ENCODE measurements at places on chromosomes 11 and 22.

DNA sequence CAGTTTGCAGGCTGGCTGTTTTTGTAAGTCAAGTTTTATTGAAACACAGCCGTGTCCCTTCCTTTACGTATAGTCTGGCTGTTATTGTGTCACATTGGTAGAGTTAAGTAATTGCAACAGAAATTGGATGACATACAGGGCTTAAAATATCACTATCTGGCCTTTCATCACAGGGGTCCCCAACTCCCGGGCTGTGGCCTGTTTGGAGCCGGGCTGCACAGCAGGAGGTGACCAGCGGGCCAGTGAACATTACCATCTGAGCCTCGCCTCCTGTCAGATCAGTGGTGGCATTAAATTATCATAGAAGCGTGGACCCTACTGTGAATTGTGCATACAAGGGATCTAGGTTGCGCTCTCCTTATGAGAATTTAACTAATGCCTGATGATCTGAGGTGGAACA, 31.7 kb downstream of the EXT2 start:
- DNase-seq = no peak

GRCh38 chr11:116169776-116170175, 603.0 kb downstream of the BUD13 start:
- DNase-seq = no peak

DNA sequence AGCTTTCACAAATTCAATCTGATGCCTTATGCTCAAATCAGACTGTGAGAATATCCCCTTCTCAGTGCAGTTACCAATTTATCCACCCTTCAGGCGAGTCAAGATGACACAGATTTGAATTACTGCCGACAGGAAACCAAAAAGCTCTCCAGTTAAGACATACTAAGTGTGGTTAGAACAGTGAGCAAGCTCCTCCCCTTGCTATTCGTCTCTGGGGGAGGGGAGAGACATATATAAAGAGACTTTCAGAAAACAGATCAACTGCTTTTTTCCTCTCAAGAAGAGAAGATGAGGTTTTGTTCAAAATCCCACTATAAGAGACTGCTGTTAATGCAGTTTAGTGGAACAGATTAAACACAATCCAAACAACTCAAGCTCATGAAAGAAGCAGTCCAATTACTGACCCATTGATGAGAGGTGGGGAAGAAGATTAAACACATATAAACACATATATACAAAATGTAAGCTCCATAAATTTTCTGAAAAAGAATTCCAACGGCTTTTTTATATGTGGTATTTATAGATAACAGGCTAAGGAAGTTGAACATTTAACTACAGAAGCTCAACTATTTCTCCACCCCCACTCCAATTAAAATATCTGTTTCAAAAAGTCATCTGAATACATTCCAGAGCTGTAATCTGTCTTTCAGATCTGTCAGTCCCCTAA, 102.7 kb downstream of the MRTFA start:
- DNase-seq = no peak

GRCh38 chr22:37234736-37235711, 9.0 kb downstream of the RAC2 start:
- no peak for DNase-seq

- DNase-seq = no peak
Measured at GRCh38 chr11:773425-773824, 3.9 kb downstream of the GATD1 start.

DNA sequence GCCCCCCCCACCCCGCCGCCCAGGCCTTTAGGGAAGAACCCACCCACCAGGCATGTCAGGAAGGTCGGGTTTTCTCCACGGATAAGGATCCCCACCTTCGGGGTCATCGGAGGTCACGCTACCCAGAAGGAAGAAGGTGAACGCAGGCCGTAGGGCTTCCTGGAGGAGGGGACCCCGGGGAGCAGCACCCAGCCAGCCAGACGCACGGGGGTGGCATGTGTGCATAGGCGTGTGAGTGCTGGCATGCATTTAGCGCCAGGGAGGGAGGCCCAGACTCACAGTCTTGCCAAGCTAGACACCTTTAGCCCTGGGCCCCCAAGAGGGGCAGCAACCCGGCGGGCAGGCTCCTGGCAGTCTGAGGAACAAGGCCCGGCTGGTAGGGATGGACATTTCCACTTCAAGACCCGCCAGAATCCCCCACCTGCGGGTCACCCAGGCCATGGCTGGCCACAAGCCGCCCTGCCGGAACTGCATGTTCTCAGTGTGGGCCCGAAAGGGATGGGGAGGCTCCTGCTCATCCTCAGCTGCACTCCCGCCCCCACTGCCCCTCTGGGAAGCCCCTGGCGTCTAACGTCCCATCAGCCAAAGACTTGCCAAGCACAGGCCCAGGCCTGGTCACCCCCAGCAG, 16.7 kb upstream of the PIM3 start:
- no peak for DNase-seq

GRCh38 chr11:10762913-10763421, 11.9 kb downstream of the CTR9 start:
- no peak for DNase-seq

GRCh38 chr11:93542811-93543229, 371 bp downstream of the SMCO4 start:
- no peak for DNase-seq

DNA sequence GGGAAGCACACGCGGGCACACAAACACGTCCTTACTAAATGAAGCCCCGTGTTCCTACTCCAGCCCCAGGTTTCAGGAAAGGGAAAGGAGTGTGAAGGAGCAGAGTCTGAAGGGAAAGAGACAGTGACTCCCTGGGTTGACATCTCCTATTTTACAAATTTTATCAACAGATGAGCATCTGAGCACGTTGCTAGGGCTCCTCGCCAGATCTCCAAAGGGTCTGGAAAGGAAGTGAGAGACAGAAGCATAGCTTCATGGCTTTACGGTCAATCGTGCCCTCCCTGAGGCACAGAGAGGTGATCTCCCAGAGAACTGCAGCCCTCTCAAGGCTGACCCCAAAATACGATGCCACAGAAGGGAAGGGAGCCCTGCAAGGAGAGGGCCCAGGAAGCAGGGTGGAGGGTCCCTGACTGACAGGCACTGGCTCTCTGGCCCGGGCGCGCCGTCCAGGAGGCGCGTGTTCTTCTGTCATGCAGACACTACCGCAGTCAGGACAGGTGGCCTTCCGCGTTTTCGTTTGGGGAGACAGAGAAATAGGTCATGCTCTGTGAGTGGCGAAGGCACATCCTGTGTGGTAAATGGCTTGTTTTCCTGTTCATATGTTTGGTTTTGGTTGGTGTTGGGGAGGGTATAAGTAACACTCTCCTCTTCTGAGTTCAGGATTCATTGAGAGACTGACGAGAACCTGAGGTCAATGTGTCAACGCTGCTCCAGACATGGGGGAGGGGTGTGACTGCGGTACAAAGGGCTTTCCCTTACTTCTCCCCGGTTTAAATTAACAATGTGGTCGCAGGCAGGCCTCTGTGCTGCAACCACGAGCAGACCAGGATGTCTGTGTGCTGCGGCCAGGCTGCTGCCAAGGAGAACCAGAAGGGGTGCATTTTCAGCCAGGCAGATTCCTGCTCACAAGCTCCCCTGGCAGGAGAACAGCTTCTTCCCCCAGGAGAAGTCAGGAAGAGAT, 813.3 kb downstream of the OPCML start:
- no peak for DNase-seq

DNA sequence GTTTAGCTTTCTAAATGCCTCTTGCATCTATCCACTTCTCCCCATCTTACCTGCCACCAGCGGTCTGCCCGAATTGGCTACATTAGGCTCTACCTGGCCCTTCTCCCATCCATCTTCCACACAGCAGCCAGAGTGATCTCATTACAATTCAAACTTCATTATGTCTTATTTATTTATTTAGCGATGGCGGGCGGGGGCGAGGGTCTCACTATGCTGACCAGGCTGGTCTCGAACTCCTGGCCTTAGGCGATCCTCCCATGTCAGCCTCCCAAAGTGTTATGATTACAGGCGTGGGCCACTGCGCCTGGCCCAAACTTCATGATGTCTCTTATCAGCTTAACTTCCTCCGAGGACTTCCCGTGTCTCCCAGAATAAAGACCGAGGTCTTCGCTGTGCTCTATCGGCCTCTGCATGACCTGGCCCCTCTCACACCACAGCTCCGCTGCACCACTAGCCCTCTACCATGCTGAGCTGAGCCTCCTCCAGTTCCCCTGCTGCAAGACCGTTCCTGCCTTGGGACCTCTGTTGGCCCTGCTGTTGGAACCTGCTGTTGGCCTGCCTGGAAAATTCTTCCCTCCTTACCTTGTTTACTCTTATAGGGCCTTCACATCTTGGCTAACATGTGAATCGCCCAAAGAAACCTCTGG, 870 bp upstream of the CTTN start:
- DNase-seq = no peak

- DNase-seq = no peak
Measured at GRCh38 chr22:32404021-32404420, 8.0 kb downstream of the RTCB start.

- no peak for DNase-seq
Measured at GRCh38 chr11:125251956-125252355, 87.4 kb downstream of the PKNOX2 start.

- DNase-seq = no peak
Measured at GRCh38 chr11:57735619-57736298, 5.5 kb upstream of the SELENOH start.

DNA sequence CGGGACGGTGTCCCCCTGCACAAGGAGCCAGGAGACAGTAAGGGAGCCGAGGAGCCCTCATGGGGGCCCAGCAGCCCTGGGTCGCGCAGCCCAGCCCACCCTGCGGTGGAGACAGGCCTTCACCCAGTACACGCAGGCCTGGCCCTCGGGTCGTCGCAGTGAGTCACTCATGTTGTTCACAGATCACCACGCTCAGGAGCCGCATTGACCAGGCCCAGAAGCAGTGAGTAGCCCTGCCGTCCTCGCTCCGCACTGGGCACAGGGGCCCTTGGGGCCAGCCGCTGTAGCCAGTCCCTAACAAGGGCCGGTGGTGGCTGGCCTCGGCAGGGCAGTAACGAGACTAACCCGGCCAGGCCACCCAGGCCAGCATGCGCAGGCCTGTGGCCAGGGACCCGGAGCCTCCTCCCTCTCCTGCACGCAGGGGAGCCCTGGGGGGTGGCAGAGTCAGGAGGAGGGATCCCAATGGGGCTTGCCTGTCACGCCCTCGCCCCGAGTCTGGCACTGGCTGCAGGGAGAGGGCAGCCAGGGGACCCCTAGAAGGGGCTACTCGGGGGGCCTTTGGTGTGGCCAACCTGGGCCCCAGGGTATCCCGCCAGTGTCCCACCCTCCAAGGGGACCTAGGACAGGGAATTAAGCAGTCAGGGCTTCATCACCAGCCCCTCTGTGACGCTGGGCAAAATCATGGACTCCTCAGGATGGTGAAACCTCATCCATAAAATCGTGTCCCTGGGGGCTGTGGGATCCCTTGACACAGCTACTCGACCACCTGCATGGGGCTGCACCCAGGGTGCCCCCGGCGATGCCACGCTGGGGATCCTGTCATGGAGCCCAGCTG, 10.1 kb upstream of the MRPL23 start:
- no peak for DNase-seq

DNA sequence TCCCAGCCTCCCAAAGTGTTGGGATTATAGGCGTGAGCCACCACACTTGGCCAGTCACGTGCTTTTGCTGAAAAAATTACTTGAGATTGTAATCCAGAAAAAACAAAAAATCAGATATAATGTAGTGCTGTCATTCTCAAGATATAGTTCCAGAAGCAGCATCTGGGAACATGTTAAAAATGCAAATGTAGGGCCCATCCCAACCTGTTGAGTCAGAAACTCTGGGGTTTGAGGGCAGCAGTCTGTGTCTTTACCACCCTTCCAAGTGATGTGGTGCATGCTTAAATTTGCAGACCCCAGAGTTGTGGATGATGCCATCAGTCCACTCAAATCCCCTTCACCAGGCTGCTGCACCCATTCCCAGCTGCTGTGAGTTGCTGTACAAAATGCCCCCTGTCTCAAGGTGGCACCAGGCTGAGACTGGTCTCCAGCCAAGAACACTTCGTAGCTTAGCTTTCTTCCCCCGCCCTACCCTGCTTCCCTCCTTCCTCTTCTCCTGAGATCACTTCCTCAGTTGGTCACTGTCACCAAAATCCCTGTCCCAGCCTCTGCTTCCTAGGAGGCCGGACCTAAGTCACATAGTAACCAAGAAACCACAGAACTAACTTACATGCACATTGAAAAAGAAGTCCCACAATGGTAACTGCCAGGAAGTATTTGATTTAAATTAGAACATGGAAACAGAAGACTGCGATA, 18.2 kb upstream of the ARRB1 start:
- no peak for DNase-seq

DNA sequence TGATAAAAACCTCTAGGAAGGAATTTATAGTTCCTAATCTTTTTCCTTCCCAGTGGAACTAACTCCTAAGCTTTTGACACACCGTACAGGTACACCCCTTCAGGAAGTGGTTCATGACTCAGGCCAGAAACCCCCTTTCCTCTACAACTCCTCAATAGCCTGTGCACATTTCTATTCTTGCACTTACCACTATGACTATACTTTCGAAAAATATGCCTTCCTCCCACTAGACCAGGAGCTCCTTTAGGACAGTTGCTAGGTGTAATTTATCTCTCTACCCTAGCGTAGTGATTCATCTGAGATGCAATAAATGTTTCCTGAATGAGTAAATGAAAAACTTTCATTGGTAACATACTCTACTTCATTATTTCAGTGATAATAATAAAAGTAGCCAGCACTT, 14.5 kb downstream of the MAP6 start:
- no peak for DNase-seq

GRCh38 chr11:114215428-114215827, 80.8 kb upstream of the NNMT start:
- DNase-seq = no peak

- no peak for DNase-seq
Measured at GRCh38 chr11:108501396-108501795, 3.2 kb upstream of the POGLUT3 start.

GRCh38 chr11:132999516-132999915, 532.8 kb downstream of the OPCML start:
- no peak for DNase-seq
